ENCODE measurements at places on chromosomes 16 and 17.

DNA sequence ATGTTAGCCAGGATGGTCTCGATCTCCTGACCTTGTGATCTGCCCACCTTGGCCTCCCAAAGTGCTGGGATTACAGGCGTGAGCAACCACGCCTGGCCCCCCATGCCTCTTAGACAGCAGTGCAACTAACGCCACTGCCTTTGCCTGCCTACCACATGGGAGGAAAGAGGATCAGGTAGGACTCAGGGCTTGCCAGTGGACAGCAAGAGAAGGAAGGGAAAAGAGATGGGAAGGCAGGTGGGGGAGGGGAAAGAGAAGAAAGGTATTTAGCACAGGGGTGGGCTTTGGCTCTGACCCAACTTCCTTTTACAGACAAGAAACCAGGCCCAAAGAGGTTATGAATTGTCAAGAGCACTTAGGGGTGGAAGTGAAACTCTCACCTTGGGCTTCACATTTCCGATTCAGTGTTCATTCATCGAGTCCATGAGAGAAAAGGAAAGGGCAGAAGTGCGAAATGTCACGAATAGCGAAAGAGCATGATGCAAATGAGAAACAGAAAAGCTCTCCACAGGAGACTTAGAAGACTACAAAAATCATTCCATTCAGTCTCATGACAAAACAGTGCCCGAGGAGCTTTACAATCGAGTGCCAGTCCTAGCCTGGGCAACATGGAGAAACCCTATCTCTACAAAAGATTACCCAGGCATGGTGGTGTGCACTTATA lies 36.4 kb downstream of the CDK5R1 start:
- DNase-seq = no peak

DNA sequence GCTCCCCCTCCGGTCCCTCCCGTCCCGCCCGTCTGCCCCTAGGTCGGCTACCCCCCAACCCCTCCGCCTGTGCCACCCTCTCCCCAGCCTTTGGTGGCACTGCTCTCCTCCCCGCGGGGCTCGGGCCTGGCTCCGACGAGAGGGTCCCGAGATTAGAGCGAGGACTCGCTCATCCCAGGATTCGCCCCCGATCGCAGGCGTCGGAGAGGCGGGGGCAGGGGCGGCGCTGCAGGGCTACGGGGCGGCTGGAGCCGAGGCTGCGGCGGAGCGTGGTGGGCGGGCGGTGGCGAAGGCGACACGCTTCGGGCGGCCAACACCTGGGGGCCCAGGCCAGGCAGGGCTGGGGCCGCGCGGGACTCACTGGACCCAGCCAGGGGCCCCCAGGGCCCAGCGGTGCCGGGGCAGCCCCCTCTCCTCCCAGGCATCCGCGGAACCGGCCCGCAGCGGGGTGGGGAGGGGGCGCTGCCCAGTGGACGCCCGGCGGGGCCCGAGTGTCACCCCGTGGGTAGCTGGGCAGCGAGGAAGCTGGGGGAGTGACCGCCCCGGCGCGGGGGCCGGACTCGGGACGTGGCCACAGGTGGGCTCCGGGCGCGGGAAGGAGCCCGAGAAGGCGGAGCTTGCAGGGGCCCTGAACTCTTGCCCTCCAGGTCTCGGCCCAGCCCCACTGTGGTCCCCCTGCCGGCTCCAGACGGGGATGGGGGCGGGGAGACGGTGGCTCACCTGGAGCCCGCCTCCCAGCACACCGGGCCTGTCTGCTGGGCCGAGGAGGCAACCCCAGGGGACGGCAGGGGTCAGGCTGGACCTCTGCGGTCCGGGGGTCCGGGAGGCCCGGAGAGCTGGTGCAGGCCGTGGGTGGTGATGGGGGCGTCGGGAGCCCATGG lies 1.5 kb downstream of the MGAT5B start:
- DNase-seq = no peak

DNA sequence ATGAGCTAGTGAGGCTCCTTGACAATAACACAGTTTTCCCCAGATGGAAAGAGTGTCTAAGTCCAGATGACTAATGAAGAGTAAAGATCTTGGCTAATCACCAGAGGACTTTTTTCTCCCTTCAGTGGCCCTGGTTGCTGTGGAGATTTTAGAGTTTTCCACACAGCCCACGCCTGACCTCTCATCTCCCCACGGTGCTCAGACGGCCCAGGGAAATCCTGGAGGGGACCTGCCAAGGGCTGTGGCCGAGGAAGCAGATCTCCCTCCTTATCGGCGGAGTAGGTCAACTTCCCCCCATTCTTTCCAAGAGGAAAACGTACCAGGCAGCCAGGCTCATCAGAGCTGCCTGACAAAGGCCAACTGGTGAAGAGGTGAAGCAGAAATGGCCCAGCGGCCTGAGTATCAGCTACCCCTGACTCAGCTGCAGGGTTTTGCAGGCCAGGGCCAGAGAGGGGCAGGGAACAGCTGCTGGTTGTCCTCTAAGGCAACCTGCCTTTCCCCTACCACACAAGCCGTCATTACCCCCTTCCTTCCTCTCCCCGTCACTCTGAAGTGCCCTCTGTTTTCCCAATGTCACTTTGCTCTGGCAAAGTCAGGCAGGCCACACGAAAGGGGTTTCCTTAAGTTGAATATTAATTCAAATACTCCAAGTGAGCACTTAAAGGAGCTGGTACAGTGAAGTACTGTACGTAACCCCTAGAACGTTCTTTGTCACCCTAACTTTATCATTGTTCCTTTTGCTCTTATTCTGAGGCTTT lies 140.2 kb upstream of the ADAMTS18 start:
- no peak for DNase-seq

- no peak for DNase-seq
Measured at GRCh38 chr16:54275956-54276355, 10.6 kb downstream of the IRX3 start.

DNA sequence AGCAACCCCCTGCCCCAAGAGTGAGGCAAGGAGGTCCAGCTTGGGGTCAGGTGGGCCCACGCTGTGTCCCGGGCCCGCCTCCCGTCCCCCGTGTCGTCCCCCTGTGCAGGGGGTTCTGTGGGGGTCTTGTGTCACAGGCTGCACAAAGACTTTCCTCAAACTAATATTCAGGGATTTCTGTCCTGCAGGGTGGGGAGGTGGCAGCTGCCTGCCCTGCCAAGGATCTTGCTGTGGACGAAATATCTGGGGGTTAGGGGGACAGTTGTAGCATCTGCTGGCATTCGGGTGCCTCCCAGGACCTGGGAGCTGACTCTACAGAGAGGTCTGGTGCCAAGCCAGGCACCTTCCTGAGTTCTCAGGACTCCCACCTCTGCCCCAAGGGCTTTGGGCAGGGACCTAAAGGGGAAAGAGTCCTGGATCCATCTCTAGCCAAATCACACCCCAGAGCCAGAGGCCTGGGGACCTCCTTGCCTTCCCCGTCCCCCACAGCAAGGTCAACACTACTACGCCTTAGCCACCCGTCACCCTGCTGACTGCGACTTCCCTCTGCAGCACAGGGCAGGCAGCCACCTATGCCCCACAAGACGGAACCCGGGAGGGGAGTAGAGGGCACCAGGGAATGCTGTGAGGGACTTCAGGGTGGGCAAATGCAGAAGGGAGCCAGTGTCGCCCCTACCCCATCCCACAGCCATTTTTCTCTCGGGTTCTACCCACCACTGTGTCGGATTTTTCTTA lies 59.3 kb downstream of the TMEM132E start:
- no peak for DNase-seq

DNA sequence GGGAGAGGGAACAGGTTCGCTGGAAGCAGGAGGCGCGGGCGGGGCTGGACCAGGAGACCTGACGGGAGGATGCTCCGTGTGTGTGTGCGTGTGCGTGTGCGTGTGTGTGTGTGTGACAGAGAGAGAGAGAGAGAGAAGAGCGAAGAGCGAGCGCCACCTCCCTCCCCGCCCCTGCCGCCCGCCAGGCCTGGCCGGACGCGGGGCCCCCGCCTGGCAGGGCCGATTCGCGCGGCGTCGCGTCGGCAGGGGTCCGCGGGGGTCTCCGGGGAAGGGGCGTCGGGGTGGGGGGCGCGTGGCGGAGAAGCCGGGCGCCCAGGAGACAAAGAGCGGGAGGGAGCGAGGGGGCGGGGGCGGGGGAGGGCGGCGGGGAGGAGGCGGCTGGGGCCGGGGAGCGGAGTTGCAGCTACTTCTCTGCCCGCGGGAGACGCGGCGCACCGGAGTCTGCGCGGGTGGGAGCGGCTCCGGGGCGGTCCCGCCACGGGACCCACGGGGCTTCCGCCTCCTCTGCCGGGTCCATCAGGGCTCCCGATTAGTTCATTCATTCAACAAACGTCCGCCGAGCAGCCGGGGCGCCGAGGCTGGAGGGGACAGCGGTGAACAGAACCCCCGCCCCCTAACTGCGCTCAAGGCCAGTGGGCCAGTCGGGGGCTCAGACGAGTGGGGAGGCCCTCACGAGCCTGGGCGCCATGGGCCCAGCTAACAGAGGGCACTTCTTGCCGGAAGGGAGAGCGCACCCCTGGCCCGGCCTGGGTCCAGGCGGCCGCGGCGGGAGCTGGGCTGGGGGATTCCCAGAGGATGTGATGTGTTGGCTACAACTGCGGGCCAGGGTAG lies at the start of gene SAMD14:
Gene SAMD14, minus strand, starts transcription at position 433 of the 831 bp plus-strand sequence. CDS start 5,201 bp downstream, outside the sequence.
- no peak for DNase-seq

- no peak for DNase-seq
Measured at GRCh38 chr16:24328835-24329452, 72.8 kb downstream of the CACNG3 start.

GRCh38 chr17:58329810-58330537 lies 1.4 kb upstream of the TSPOAP1 start:
- DNase-seq = no peak

GRCh38 chr17:82765371-82765770 lies 13.5 kb downstream of the TBCD start:
- DNase-seq = no peak

DNA sequence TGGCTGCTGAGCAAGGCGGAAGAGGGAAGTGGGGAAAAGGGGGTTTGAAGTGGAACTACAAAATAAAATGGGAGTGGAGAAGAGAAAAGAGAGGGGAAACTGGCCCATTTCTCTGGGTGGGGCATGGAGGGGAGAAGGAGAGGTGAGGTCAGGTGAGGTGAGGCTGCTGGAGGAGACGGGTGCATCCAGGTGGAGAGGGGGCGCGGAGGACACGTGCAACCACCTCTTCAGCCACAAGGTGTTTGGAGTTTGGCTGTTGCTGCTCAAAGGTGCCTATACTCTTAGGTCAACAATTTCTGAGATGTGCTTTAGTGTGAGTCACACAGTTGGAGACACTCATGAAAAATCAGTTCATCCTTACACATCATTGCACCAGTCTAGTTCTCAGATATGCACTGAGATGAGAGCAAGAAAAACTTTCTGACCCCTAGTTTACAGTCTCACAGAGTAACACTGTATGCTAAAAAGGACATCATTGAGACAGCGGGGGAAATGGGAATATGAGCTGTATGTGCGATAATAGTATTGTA lies 4.8 kb downstream of the SLC6A4 start:
- DNase-seq = no peak

DNA sequence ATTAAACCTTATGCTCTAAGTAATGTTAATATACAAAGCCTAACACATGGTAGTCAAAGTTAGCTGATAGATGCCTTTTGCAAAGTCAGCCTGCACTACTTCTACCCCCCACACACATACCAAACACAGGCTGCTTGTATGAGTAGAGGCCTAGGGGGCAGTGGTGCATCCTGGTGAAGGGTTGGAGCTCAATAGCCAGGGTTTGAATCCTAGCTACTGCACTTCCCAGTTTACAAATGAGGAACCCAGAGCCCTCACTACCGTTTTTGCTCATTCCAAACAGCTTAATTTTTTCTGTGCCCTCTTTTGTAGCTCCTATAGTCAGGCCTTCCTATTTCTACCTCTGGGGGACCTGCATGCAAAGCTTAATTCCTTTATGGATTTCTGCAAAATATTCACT lies 18.9 kb upstream of the HYDIN start:
- DNase-seq = no peak

GRCh38 chr16:68246666-68247065 lies 1.5 kb downstream of the PLA2G15 start:
- DNase-seq = no peak

- no peak for DNase-seq
Measured at GRCh38 chr16:21265104-21265837, 12.8 kb downstream of the CRYM start.

DNA sequence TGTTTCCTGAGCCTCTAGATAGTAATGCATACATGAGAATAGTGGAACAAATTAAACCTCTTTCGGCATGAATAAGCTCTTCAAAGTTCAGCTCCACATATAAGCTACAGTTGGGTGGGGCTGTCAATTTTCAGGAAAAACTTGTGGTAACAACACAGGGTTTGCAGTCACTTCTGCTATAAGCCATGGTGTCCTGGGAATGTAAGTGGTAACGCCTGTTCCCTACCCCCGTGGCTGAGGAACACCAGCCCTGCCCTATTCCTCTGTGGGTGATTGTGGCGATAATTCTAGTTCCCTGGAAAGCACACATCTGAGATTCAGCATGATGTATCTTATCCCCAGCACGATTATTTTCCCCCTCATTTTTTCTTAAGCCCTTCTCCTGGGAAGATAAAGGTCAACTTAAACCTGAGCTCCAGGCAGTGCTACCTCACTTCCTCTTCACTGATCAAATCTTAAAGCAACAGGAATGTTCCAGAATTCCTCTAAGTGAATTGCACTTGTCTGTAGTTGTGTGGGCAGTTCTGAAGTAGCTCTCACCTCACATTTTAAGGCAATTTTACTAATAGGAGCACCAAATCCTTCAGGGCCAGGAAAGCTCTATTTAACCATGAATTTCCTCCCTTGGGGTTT lies 500.7 kb upstream of the HSBP1 start:
- no peak for DNase-seq

DNA sequence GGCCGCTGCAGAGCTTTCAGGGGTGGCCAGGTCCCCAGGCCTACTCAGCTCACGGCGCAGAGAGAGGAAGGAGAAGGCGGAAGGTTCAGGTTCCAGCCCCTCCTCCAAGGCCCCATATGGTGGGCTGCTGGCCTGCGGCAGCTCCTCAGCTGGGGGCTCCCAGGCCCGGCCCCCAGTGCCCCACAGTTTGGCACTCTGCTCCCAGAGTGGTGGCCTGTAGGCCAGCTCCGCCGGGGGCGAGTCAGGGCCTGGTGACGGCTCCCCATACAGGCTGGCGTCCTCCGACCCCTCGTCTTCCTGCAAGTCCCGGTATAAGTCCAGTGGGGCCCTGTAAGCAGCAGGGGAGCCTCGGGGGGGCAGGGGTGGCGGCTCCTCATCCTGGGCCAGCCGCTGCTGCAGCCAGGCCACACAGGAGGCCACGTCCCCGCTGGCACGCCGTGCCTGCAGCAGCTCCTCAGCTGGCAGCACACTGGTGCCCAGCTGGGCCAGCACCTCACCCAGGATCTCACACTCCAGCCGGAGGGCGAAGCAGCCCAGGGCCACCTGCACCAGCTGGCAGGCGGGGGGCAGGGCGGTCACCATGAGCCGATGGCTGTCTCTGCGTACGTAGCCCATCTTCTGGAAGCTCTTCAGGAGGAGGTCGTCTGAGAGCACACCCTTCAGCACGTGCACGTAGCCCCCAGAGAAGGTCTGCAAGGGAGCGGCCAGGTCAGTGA lies 3.7 kb downstream of the SPATA2L start:
- DNase-seq = no peak

DNA sequence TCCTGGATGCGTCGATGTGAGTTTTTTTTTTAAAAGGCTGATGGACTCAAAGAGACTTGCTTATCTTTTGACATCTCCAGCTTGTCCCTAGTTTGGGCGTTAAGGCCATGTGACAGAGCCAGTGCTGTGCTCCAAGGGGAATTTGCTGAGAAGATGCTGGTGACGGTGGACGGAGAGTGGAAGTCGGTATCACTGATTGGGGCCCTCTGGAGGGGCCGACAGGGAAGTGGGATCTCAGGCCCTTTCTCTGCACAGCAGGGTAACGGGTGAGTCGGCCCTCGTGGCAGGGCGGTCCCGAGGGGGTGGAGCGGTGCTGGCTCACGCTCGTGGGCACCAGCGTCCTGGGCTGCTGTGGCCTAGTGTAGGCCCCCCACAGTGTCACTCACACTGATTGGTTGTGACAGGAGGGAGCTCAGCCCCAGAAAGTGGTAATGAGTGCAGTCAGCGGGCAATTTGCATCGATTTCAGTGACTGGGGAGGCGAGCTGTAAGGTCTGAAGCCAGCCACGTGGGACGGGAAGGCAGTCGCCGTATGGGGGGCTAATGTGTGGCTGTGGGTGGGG lies 91.3 kb downstream of the TBC1D16 start:
- no peak for DNase-seq
